Activated CD4-positive, CD25-positive, alpha-beta regulatory T cell treated with anti-CD3 and anti-CD28 coated beads, Interleukin-2, amount 50 U/mL, for 24 hours (primary cell): ENCODE measurements at places on chromosomes 12 and 14.

- no peak for ATAC-seq
Measured at GRCh38 chr14:69632593-69633151, 21.3 kb downstream of the SUSD6 start.

DNA sequence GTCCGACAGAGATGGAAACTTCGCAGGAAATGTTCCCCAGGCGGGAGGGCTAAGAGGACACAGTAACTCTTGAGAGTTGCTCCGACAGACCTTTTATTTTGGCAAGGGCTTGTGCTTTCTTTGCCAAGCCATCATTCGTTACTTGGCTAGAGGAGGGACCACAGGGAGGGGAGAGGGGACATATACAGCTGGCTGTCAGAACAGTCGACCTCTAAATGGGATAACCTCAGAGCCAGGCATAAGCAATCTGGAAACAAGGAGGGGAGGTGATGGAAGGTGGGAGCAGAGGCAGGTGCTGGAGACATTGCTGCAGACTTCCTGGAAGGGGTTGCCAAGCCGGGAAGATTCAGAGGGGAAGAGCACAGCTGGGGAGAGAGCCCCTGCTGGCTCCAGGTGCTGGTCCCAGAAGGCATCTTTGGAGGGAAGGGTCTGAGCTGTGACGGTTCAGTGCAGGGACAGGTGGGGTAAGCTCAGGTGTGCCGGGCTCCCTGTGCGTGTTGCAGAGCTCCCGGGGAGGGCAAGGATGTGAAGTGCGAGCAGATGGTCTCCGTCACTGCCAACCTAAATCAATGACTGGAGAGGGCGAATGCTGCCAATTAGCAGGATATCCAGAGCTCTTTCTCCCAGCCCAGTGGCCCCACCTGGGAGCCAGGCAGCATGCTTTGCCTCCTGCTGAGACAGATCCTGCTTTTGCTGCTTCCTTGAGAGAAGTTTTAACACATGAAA lies 50.1 kb downstream of the CHST11 start:
- ATAC-seq, result no peak

DNA sequence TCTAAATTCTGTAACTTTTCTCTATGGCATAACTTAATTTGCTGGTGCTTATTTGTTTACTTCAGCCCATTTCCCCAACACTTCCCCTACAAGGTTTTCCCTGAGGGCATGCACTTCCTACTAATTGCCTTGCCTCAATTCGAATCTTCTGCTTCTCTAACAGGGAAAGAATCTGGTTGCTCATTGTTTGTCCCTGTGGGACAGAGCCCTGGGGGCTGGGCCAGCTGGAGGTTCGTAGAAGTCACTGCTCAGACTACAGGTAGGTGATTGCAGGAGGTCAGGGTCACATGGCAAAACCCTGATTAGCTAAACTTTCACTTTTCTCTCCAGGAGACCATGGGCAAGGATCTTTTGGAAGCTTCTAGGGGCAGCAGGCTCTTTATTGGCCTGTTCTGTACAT lies 72.0 kb downstream of the ZFC3H1 start:
- ATAC-seq, result no peak

DNA sequence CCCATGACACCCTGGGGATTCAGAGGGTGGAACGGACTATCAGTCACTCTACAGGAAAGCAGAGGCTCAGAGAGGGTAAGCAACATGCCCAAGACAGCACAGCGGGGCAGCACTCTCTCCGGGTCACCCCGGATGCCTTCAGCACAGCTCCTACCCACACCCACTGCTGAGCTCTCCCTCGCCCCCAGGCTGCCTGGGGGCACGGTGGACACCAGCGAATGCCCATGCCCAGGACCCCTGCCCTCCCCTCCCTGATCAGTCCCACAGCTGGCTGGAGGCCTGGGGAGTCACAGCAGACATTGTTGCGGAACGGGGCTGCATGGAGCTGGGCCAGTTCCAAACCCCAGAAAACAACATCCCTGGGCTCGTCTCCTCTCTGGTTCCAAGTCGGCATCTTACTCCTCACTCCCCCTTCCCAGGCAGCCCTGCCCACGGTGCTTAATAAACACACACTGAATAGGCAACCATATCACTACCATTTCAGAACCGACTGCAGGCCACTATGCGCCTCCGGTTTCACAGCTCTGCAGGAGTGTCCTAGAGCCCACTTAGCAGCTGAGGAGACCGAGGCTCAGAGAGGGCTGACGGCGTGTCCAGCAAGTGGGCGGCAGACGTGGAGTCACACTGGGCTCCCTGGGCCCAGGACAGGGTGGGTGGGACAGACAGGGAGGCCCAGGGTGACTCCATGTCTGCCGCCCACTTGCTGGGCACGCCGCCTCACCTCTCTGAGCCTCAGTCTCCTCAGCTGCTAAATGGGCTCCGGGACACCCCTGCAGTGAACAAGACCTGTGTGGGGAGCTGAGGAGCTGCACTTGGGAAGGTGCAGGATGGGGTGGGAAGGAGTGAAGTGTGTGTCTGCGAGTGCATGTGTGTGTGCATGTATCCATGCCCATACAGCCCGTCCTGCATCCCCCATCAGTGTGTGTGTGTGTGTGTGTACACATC lies 27.0 kb downstream of the CCDC85C start:
- no peak for ATAC-seq

GRCh38 chr12:62632411-62632918 lies 165.8 kb downstream of the MON2 start:
- no peak for ATAC-seq

DNA sequence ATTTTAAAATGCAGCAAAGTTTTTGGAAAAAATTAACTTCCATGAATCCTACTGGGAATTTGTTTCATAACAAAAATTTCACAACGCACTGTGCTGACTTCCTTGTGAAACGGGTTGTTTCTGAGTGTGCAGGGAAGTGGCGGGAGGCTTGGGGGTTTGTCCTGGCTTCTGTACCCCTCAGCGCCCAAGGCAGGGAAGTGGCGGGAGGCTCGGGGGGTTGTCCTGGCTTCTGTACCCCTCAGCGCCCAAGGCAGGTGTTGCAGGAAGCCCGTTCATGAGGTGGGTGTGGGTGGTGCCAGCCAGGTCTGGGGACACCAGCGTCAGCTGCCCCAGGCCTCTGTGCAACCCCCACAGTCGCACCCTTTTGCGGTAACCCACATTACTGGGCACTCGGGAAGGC lies 25.1 kb downstream of the ADGRD1 start:
- ATAC-seq, result no peak

DNA sequence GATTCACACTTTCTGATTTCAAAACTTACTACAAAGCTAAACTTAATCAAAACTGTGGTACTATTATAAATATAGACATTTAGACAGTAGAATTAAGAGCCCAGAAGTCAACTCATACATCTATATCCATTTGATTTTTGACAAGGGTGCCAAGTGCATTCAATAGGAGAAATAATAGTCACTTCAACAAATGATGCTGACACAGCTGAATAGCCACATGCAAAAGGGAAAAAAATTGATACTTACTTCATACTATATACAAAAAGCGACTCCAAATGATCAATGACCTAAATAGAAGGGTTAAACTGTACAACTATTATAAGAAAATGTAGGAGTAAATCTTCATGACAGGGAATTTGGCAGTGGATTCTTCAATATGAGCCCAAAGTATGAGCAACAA lies 40.7 kb upstream of the SYT10 start:
- no peak for ATAC-seq

DNA sequence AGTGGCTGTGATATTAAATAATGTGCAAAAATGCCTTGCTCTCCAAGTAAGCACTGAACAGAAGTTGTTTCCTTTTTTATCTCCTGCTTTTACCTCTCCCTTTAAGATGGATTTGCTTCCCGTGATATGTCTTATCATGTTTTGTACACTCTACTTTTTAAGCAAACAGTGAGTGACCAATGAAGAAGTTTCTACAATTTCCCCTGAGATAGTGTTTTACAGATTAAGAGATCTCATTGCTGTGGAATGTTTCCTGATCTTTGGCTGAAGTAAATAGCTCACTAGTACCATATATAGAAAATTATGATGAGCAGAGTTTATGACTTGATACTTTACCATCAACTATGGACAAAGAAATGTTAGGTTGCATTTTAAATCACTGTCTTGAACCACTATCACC lies 184.8 kb upstream of the PDE3A start:
- no peak for ATAC-seq

- ATAC-seq, result no peak
Measured at GRCh38 chr12:76762601-76762980, 1.3 kb upstream of the ZDHHC17 start.

- no peak for ATAC-seq
Measured at GRCh38 chr12:53972722-53973235, at the start of gene HOXC11. Gene HOXC11, plus strand, starts transcription at chr12:53973126. Its CDS starts 116 bp downstream, at chr12:53973242.

DNA sequence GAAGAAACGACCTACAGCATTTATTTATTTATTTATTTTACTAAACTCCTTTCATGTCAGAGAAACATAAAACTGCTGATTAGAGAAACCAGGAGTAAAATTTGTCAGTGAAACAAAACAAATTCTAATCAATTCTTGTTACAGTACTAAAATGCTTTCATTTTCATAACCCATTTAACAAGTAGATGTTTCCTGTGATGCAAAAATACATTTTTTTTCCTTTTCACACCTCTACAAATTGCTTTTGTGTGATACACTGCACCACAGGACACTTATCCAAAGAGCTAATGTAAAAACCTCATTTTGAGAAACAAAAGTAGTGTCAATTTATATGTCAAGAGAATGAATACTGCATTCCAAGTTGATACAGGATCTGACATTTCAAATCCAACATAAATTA lies 155.1 kb downstream of the SYT1 start:
- no peak for ATAC-seq

GRCh38 chr12:124251186-124251585 lies 43.7 kb upstream of the RFLNA start:
- ATAC-seq, result no peak

DNA sequence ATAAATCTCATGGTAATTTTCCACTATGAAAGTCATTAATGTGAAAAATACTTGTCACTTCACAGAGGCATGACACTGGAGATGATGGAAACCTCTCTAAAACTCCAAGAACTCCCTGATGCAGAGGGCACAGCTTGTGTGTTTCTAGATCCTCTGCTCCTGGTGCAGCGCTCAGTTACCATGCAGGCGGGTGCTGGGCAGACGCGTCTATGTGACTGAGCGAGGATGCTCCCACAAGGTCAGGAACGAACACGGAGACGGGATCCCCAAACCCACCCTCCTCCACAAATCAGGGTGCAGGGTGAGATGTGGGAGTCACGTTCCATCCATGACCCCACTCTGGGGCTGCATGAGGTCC lies 81.5 kb downstream of the CCDC88C start:
- ATAC-seq, result no peak

GRCh38 chr12:46679754-46680153 lies 146.0 kb downstream of the SLC38A4 start:
- no peak for ATAC-seq

DNA sequence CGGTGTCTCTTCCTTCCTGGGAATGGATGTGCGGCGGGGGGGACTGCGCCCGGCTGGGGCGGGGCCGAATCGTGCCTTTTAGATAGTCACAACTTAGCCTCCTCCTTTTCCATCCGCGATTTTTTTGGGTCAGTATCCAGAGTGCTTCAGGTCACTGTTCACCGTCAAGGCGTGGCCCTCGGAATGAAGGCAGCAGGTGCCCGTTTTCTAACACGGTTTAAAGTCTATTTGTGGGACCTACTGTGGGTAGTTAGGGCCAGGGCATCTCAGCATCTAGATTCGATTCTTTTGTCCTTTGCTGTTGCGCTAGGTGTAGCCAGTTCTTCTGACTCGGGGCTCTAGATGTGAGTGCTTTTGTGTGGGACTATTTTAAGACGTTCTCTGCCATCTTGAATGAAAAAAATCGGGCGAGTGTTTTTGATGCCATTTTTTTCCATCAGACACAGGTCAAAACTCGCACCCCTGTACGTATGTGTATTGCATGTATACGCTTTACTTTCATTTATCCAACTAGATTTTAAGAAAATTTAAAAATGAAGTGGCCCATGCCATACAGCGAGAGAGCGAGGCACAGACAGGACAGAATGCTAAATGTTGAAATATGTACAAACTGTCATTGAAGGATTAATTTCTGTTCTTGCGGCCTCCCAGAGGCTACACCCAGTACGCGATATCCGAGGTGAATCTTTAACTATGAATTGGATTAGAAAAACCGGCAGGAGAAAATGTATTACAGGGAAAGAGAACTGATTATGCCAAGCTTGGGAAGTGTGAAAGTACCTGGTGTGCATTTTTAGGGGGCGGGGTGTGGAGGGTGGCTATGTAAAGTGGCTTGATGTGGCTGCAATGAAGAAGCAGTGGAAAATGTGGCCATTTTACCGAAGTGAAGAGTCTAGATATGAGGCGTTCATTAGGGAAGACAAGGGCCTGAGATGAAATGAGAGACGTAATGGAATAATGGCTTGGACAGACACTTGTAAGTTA lies 835 bp downstream of the VEZT start:
- peak; percentile 1 for ATAC-seq

DNA sequence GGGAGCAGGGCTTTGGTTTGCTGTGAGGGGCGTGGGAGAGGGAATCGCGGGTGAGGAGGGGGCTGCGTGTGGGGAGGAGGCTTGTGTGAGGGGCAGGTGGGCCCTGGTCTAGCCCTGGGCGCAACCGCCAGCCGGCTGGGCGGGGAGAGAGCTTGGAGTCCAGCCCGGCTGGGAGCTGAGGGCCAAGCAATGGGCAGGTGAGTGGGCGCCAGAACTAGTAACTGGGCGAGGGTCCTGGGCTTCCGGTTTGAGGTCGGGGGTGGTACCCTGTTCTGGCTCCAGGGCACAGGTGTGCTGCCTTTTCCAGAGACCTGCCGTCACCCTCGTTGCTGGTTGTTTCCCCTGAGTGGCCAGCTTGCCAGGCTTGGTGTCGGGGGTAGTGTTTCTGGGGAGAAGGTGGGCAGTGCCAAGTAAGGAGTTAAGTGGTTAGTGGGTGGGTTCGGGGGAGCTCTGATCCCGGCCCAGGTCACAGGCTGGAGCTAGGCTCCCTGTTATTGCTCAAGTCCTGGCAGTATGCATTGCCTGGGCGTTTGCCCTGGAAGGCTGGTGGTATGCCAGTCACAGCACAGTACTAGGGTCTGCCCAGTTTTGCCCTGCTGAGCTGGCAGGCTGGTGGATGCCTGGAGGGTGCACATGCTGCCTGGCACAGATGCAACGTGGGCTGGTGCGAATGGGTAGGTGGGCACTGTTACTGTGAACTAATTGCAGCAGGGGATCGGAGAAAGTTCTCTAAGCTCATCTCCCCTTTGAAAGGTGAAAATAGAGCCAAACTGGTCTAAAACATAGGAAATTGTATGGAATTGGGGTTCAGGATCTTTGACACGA lies 683 bp downstream of the CIPC start:
- no peak for ATAC-seq

GRCh38 chr14:54524410-54524809 lies 14.7 kb downstream of the CGRRF1 start:
- no peak for ATAC-seq

DNA sequence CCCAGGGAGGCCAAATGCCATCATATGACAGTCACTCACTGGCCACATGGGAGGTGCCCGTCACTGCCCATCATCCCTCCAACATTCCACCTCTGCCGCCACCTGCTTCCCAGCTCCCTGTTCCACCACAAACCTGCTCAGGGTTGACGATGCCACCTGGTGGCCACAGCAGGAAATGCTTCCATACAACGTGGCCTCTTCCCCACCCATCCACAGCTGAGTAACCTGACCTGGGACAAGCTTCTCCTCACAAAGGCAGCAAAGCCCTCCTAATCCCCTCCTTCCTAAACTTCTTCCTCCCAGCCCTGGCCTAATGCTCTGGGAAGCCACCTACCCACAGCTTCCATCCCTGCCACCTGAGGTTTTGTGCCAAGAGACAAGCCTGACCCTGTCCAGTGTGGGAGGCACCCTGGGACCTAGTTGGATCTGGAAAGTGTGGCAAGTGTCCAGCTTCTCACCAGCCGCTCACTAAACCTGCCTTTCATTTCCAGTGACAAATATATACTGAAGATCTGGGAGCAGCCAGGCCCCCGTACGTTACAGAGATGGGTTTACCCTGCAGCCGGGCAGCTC lies 4.3 kb downstream of the DEGS2 start:
- no peak for ATAC-seq

GRCh38 chr12:83113945-83114344 lies 427.2 kb downstream of the TMTC2 start:
- no peak for ATAC-seq
